ENCODE measurements at places on chromosomes 3 and 15. TPM values are rescaled to one million over a fixed set of nuclear protein-coding genes. Genes with fewer than 3 reads are reported as not detected.

Gene MUSTN1
- total RNA-seq: not detected

Gene ST3GAL6
- 44.3 TPM for total RNA-seq

Gene NRROS
- 8.5 TPM for total RNA-seq

Gene ZMYND10
- under 0.01 TPM for total RNA-seq

Gene C3orf49
- total RNA-seq: not detected

Gene SLC6A1
- not detected for total RNA-seq

Gene ARNT2
- under 0.01 TPM for total RNA-seq

Gene FBXO40
- not detected for total RNA-seq

Gene ADAMTS17
- total RNA-seq: 0.33 TPM

Gene PAK6
- not detected for total RNA-seq

Gene CLDN18
- not detected for total RNA-seq

Gene PLS1
- total RNA-seq: 0.33 TPM

Gene C3orf62
- 2.8 TPM for total RNA-seq

Gene WDR49
- total RNA-seq: 0.17 TPM

Gene IQCF5
- not detected for total RNA-seq

Gene XXYLT1
- 19.7 TPM for total RNA-seq

Gene WDR93
- total RNA-seq: not detected

Gene STRA6
- not detected for total RNA-seq

Gene PLA2G4F
- not detected for total RNA-seq

Gene DPH6
- total RNA-seq: 12.0 TPM

Gene GATM
- total RNA-seq: 0.43 TPM

Gene SLC6A11
- not detected for total RNA-seq

Gene TRH
- total RNA-seq: not detected

Gene RBPMS2
- 0.09 TPM for total RNA-seq

Gene ITIH1
- total RNA-seq: not detected

Gene NRG4
- not detected for total RNA-seq

Gene MYNN
- 28.4 TPM for total RNA-seq

Gene C15orf62
- under 0.01 TPM for total RNA-seq

Gene MUC13
- not detected for total RNA-seq

Gene MAP1A
- total RNA-seq: 0.17 TPM
